ENCODE measurements at places on chromosomes 3 and 15.

DNA sequence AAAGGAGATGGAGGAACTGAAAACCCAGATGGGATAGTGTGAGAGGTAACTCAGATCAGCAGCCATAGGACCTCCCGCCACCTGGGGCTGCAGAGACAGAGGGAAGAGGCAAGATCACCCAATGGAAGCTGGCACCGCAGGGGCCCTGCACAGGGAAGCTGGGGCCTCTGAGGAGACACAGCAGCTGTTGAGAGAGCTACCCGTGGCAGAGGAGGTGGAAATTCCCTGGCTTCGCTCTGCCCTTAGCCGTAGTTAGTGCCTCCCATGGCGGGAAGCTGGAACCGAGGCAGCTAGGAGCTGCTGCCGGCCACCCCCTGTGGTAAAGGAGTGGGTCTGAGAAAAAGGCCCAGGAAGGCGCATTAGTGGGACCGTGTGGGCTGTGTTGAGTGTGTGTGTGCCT lies 18.0 kb upstream of the PLXNA1 start:
- DNase-seq, result no peak

GRCh38 chr3:166456286-166456685 lies 619.1 kb upstream of the BCHE start:
- DNase-seq, result no peak

GRCh38 chr3:141279077-141279967 lies 47.7 kb downstream of the PXYLP1 start:
- peak; percentile 7 for DNase-seq

- DNase-seq, result peak; percentile 39
Measured at GRCh38 chr3:175606650-175607318, 747.6 kb downstream of the NAALADL2 start.

Measured in NCI-H345 (cell line).